ENCODE measurements at places on chromosomes 11 and 22. TPM values are rescaled to one million over a fixed set of nuclear protein-coding genes. Genes with fewer than 3 reads are reported as not detected.
A peak's percentile ranks its signal among the peaks of the same experiment; 100 is the strongest.

Gene HPS4
- total RNA-seq: 23.5 TPM

Gene APOBEC3C
- 9.2 TPM for total RNA-seq

DNA sequence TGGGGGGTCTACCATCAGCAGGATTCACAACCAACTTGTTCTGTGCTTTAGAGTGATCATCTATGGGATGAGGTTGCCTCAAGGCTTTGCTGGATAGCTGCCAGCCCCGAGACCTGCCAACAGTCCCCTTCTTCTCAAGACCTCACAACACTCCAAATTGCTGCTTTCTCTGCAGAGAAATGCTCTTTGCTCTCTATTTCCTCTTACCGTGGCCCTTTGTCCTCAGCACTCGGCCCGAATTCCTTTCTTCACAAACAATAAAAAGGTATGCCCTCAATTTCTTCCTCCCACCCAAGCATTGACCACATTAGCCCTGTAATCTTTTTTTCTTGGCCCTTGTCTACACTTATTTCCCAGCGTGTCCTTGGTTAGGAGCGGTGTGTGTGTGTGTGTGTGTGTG is 147.4 kb upstream of the SNX19 start:
- no peak overlapping the region for H3K4me3 ChIP-seq
- no peaks in the 10 kb centered on the region for H3K36me3 ChIP-seq

DNA sequence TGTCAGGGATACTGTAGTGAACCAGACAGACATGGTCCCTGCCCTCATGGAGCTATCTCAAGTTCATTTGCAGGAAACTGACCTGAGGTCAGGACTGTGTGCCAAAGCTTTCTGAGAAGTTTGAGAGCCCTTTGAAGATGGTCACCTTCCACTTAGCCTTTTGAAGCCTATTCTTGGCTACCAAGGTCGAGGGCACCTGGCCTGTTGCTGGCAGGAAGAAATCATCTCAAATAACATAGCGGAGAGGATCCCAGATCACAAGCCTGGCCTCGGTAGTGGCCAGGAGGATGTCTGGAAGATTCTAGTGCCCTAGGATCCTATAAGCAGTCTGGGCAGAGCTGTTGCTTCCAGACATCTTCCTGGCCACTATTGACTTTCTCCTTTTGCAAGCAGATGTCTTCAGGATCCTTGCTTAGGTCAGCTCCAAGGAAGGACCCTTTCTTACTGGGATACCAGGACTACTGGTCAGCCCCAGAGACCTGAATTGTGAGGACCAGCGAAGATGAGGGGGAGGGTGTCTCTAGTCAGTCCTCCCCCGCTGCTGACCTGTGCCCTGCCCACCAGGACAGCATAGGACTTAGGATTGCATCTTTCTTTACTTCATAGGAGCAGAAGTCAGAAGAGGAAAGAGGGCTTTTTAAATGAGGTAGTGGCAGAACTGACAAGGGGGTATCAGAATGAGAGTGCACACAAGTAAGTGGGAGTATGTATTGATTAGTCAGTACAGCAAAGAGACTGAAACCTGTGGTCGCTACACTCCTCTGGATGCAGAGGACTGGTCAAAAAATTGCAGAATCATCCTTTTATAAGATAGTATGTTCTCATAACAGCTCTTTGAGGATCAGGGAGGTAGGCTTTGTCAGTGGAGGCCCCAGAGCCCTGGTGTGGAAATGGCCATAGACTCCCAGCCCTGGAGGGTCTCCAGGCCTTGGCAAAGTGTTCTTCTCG is 94.8 kb downstream of the TEAD1 start:
- no peaks in the 10 kb centered on the region for H3K27me3 ChIP-seq
- H3K4me3 ChIP-seq: no peak overlapping the region
- no peaks in the 10 kb centered on the region for H3K4me1 ChIP-seq
- H3K27ac ChIP-seq: peak overlapping the region; percentile 40
- H3K36me3 ChIP-seq: no peaks in the 10 kb centered on the region
- DNase-seq: no peak

- H3K27me3 ChIP-seq: no peaks in the 10 kb centered on the region
- H3K27ac ChIP-seq: no peak within 1 kb of the TSS
- H3K4me3 ChIP-seq: no peak within 1 kb of the TSS
These were observed at the start of gene RFPL2 for GRCh38 chr22:32204856-32205722. Gene RFPL2 (minus strand): TSS chr22:32205073. CDS start chr22:32202451, 2,622 bp downstream.

DNA sequence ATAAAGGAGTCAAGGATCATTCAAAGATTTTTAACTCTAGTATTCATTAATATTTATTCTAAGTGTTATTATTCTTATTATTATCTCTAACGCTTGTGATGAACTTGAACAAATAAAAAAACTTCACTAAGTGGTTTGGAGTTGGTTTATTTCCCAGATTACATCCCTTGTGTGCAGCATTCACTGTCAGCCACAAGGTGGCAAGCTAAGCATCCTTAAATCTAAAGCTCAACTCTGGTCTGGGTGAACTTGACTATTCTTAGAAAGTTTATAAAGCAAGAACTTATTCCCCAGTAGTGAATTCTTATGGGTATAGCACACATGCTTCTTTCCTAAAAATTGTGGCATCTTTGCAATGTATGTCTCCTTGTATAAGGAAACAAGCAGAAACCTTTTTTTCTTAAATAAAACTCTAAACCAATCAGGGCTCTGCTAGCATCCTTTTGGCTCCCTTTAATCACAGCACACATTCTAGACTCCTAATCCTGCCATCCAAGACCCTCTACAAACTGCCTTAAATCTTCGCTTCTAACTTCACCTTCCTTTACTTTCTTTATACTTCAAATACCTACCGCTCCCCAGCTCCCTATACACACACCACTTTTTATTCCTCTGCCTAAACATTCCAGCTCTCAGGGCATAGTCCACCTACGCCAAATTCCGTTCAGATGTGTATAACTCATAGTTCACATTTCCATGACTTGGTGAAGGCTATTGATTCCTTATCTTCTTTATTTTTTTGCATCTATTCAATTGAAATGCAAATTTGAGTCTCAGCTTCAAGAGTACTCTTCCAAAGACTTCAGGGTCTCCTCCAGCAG is 1068.8 kb downstream of the DLG2 start:
- H3K4me1 ChIP-seq: no peaks in the 10 kb centered on the region
- no peaks in the 10 kb centered on the region for H3K27me3 ChIP-seq
- no peaks in the 10 kb centered on the region for H3K36me3 ChIP-seq
- no peak for DNase-seq

DNA sequence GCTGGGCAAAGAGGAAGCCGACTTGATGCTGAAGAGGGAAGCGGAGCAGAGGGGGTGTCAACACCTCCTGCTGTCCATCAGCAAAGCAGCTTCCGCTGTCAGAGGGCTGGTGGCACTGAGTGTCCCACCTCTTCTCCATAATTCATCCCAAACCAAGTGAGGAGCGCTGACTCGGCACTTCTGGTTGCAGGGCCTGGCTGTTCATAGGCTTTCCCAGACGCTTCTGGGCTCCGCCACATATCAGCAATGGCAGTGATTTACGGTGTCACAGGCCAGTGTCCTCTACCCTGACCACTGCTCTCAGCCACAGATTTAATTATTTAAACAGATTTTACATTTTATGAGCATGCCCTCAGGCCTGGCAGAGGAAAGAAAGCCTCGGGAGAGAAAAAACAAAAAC is 70.1 kb upstream of the TENM4 start:
- no peaks in the 10 kb centered on the region for H3K4me1 ChIP-seq
- no peaks in the 10 kb centered on the region for H3K36me3 ChIP-seq
- DNase-seq: no peak
- H3K4me3 ChIP-seq: no peak overlapping the region
- H3K27me3 ChIP-seq: no peaks in the 10 kb centered on the region

DNA sequence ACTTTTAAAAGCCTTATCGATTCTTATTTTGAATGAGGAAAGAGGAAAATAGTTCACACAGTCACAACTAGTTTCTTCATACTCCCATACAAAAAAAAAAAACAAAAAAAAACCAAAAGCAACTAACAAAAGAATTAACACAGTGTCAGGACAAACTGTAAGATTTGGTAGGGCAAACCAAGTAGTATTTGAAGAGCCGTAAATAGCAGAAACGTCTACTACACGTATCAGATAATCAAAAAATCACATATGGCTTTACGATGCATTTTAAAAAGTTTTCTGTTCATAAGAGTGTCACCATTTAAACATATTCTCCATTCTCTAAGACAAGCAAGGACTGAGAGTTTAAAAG is 2.3 kb downstream of the PICALM start:
- H3K36me3 ChIP-seq: no peaks in the 10 kb centered on the region
- no peaks in the 10 kb centered on the region for H3K4me1 ChIP-seq
- H3K27me3 ChIP-seq: no peaks in the 10 kb centered on the region

DNA sequence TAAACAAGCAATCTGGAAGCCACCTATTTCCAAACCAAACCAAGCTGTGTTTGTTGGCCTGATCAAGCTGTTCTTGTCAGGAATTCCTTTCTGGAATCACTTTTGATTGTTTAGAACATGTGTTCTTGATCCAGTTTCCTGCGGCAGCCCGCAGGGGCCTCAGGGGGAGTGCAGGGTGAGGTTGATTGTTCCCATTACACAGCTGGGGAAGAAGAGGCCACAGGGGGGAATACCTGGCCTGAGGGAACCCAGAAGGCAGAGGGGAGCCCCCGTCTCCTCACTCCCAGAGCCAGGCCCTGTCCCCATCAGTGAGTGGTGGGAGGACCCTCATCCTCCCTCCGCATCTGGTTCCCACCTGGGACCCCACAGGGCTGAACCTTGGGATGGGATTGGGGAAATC is 4.2 kb downstream of the MRGPRD start:
- H3K27me3 ChIP-seq: no peaks in the 10 kb centered on the region
- H3K27ac ChIP-seq: no peak overlapping the region
- no peaks in the 10 kb centered on the region for H3K4me1 ChIP-seq

- H3K27me3 ChIP-seq: no peaks in the 10 kb centered on the region
- no peak overlapping the region for H3K27ac ChIP-seq
- DNase-seq: no peak
These were observed 2.7 kb downstream of the PITPNM1 start for GRCh38 chr11:67502328-67502979.

- H3K4me1 ChIP-seq: no peaks in the 10 kb centered on the region
- DNase-seq: no peak
- no peak overlapping the region for H3K4me3 ChIP-seq
- no peaks in the 10 kb centered on the region for H3K27me3 ChIP-seq
- no peak overlapping the region for H3K27ac ChIP-seq
- no peaks in the 10 kb centered on the region for H3K36me3 ChIP-seq
These were observed 23.4 kb downstream of the ATM start for GRCh38 chr11:108246308-108246707.

DNA sequence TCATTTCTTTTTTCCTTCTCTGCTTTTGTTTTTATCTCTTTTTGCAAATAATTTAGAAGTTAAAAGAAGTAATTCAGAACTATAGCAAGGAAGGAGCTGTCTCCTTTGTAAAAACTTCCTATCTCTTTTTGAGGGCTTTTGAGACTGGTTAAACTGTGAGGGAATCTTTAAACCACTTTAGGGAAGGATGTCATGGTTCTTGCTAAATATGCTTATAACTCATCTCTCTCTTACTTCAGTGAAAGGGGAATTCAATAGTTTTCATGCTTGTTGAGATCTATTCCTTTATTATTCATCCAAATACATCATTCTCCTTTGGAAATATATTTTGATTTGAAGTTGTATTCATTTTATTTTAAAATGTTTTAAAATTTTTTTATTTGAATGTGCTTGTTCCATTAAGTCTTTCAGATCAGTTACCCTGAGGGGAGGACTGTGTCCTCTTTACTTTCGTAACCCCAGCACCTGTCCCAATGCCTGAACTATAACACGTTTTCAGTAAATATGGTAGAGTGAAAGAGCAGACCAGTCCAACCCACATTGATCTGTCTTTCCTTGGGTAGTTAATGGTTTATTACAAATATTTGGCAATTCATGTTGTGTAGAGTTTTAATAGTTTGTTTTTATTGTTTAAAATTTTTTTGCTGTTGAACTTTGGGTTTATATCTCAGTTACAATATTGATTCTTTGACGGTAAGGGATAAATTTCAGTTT is 27.5 kb downstream of the AMOTL1 start:
- no peak for DNase-seq
- peak overlapping the region; percentile 54 for H3K27ac ChIP-seq
- no peak overlapping the region for H3K4me3 ChIP-seq
- H3K27me3 ChIP-seq: no peaks in the 10 kb centered on the region

Gene CD248
- total RNA-seq: 14.1 TPM

DNA sequence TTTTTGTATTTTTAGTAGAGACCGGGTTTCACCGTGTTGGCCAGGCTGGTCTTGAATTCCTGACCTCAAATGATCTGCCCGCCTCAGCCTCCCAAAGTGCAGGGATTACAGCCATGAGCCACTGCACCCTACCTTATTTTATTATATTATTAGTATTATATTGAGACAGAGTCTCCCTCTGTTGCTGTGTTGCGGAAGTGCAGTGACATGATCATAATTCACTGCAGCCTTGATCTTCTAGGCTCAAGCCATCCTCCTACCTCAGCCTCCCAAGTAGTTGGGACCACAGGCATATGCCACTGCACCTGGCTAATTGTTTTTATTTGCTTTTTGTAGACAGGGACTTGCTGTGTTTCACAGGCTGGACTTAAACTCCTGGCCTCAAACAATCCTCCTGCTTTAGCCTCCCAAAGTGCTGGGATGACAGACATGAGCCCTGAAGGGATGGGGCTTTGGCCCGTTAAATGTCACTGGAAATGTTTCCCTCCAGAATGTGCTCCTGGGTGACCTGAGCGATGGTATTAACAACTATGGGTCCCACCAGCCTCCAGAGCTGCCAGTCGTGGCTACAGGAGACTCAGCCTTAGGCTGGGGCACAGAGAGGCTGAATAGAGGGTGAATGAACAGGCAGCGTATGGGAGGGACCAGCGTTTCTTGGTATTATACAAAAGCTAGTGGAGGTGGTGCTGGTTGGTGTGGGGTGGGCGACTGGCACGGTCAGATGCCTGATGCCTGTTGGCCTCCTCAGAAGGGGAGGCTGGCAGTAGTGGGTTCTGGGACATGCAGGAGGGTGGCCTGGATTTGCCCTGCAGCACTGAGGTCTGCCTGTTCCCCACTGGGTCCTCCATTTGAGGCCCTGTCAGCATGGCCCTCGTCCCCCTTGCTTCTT is 7.3 kb downstream of the TANGO2 start:
- H3K4me1 ChIP-seq: no peaks in the 10 kb centered on the region
- no peak overlapping the region for H3K27ac ChIP-seq
- H3K27me3 ChIP-seq: no peaks in the 10 kb centered on the region
- H3K4me3 ChIP-seq: no peak overlapping the region

- H3K4me1 ChIP-seq: no peaks in the 10 kb centered on the region
- no peaks in the 10 kb centered on the region for H3K27me3 ChIP-seq
- H3K27ac ChIP-seq: peak overlapping the region; percentile 77
- no peak for DNase-seq
- no peak overlapping the region for H3K4me3 ChIP-seq
- H3K36me3 ChIP-seq: no peaks in the 10 kb centered on the region
These were observed 109.2 kb downstream of the TSPAN18 start for GRCh38 chr11:44835938-44836337.

DNA sequence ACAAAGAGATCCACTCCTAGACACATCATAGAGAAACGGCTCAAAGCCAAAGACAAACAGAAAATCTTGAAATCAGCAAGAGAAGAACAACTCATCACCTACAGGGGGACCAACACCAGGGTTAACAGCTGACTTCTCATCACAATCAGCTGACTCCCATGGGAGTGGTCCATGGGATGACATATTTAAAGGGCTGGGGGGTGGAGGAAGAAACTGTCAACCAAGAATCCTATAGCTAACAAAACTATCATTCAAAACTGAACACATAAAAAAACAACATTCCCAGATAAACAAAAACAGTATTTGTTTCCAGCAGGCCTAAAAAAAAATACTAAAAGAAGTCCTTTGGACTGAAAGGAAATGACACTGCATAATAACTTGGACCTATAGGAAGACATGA is 86.7 kb downstream of the APOL5 start:
- no peak overlapping the region for H3K4me3 ChIP-seq
- no peaks in the 10 kb centered on the region for H3K4me1 ChIP-seq
- no peak overlapping the region for H3K27ac ChIP-seq
- no peaks in the 10 kb centered on the region for H3K27me3 ChIP-seq
- no peaks in the 10 kb centered on the region for H3K36me3 ChIP-seq
- DNase-seq: no peak

Measured in uterus (tissue), 4 donors.